ENCODE measurements at places on chromosomes 16 and 17.

DNA sequence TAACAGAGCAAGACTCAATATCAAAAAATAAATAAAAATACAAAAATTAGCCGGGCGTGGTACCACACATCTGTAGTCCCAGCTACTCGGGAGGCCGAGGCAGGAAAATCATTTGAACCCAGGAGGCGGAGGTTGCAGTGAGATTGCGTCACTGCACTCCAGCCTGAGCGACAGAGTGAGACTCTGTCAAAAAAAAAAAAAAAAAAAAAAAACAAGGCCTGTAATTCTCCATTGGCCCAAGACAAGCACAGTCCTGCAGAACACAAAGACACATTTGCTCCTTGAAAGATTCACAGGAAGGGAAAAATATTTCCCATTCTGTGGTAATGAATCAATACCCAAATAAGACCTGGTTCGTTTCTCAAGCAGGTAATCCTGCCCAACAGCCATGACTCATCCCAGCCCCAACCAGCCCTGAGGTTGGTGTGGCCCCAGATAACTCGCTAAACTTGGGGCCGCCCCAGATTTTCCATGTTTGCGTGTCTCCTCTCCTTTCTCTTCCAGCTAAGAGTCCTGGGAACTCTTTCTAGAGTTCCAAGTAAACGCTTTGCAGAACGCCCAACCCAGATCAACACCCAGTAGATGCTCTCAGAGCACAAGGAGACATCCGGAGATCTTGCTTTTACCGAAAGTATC, 40.3 kb upstream of the SNN start:
- DNase-seq = no peak

- DNase-seq = no peak
Observed at GRCh38 chr17:14316126-14316832, 15.4 kb downstream of the HS3ST3B1 start.

- DNase-seq = no peak
Observed at GRCh38 chr17:74070998-74071679, 132.3 kb upstream of the RPL38 start.

GRCh38 chr17:79612468-79613194, 1.8 kb upstream of the RBFOX3 start:
- DNase-seq = no peak

- no peak for DNase-seq
Observed at GRCh38 chr17:59623151-59623550, 3.5 kb downstream of the CLTC start.

GRCh38 chr17:38339891-38340290, 3.9 kb downstream of the GPR179 start:
- no peak for DNase-seq

DNA sequence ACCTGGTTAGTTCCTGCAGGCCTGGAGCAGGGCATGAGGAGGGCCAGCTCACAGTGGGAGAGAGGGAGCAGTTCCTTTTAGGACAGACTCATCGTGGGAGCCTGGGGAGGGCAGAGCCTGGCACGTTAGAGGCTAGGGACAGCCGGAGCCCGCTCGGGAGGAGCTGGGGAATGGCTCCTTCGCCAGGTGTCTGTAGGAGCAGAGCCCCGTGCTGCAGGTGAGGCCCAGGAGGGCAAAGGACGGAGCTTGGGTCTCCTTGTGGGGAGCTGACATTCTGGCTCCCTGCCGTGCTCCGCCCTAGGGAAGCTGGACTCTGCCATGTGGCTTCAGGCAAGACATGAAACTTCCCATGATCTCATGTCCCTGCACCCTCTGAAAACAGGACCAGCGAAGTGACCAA, 18.7 kb upstream of the MTSS2 start:
- no peak for DNase-seq

- no peak for DNase-seq
Observed at GRCh38 chr16:57262841-57263540, 17.9 kb downstream of the ARL2BP start.

GRCh38 chr16:12020009-12020408, 43.5 kb downstream of the SNX29 start:
- DNase-seq = no peak

- DNase-seq = no peak
Observed at GRCh38 chr17:28204751-28205150, 114.2 kb upstream of the TMEM97 start.

DNA sequence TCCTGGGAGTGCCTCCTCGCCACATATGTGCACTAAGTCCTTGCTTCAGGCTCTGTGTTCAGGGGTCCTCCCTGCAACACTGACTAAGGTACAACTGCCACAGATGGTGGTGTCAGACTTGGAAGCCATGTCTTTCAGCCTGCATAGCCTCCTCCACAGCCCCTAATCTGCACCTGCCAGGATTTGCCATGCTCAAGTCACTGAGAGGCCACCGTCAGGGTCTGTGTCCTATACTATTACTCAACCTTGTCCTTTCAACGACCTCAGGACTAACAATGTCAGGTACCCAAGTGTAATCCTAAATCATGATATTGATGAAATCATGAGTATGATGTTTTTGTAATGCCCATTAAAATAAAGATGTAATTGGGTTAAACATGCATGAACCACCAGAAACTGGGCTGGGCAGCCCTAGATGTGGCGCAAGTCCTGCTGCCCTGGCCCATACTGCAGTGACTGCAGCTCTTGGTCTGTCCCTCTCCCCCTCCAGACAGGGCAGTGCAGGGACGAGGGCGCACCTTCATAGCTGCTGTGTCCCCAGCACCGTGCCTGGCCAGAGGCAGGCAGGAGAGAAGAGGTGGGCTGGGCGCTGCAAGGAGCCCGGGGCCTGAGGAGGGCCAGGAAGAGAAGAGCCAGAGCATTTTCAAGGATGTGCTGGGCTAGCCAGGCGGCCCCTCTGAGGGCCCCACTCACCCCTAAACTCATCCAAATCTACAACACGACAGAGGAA, 198.0 kb downstream of the ZNF423 start:
- DNase-seq = no peak

- DNase-seq = no peak
Observed at GRCh38 chr16:87828071-87828906, 41.0 kb downstream of the SLC7A5 start.

GRCh38 chr17:65533056-65533745, 28.2 kb downstream of the AXIN2 start:
- DNase-seq = no peak

DNA sequence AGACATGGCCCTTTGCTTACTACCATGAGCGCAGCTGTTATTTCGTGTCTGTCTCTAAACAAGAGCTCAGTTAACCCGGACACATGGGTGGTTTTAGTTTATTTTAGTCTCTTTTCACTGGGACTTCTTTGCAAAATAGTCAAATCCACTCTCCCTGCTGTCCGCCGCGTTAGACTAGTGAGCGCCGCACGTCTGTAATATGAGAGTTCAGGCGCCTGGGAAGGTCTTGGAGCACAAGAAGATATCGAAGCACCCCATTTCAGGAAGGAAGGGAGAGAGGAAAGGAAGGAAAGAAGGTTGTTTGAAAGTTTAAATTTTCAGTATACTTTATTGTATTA, 111.0 kb upstream of the CHMP6 start:
- DNase-seq = no peak
